Neural crest cell (in vitro differentiated cells): ENCODE measurements at places on chromosomes 12 and 14. TPM values are rescaled to one million over a fixed set of nuclear protein-coding genes. Genes with fewer than 3 reads are reported as not detected.

Gene TBX3
- total RNA-seq, result 0.91 and 0.96 TPM in 2 replicates

- no peak for DNase-seq
These were observed 63.5 kb downstream of the FOXG1 start for GRCh38 chr14:28830115-28830534.

- no peak for DNase-seq
These were observed 86.7 kb upstream of the FZD10 start for GRCh38 chr12:130075497-130076076.

Gene DGKA
- total RNA-seq, result 17.1 and 18.8 TPM in 2 replicates

Gene GRIP1
- 38.4 and 40.3 TPM in 2 replicates for total RNA-seq

Gene RNASE7
- not detected in 2 replicates for total RNA-seq

DNA sequence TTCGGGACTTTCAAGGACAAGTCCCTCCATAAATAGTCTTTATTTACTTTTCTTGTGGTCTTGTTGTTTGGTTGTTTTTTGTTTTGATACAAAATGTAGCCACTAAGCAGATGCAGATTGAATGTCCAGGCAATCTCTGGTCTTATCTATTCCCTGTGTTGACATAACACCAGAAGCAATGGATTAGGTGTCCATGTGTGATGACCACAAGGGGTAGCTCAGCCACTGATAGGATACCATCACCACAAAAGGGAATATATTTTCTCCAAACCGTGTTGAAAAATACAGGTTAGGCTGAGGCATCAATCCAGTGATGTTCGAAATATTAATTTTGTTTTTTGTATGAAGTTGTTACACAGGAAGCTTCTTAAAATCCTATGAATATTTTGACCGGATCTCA lies 196.3 kb downstream of the EPS8 start:
- no peak for DNase-seq

GRCh38 chr12:132610051-132610759 lies at the start of gene LRCOL1:
Gene LRCOL1 (minus strand): TSS chr12:132610582. CDS start chr12:132606251, 4,331 bp downstream.
- DNase-seq, result no peak

Gene RGS6
- total RNA-seq, result 2.8 TPM in 2 replicates

GRCh38 chr12:44763021-44763420 lies 113.1 kb downstream of the NELL2 start:
- no peak for DNase-seq

DNA sequence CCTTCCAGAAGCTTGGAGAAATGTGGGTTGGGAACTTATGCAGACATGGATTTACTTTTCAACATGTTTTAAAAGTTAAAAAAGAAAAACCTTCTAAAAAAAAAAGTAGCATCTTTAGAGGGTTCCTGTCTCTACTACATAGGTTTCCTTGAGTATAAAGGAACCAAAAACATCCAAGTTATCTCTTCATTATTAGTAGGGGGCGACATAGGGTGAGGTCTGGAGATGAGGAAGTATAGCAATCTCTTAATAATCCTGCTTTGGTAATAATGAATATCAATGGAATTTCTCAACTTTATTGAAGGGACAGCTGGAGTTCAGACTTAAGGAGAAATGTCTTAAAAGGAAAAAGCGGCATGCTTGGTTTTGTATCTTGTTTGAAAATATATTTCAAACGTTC lies 6.5 kb upstream of the PLXNC1 start:
- no peak for DNase-seq

Gene P2RX2
- total RNA-seq, result not detected in 2 replicates

DNA sequence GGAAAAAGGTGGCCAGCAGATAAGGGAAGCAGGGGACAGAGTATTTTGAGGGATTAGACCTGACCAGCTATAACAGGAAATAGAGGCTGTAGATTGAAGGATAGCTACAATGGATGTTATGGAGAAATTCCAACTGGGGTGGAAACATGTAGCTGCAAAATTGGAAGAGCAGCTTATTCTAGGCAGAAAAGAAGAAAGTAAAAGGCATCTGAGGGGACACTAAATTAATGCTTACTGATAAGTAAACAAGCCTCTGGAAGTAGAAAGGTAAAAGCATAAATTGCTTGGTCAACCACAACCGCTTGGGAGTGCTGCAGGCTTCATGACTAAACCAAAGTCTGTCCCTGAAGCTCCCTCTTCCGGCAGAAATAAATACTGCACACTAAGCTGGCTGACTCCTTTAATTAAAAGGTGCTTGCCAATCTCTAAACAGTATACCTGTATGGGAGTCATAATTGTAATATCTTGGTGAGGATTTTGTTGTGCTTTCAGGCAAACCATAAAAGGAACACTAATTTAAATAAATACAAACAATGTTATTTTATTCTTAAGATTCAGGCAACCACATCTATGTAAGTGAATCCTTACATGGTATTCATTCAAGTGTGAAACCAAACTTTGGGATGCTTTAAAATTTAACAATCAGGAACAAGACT lies 7.7 kb downstream of the UBC start:
- DNase-seq, result peak; percentile 94

DNA sequence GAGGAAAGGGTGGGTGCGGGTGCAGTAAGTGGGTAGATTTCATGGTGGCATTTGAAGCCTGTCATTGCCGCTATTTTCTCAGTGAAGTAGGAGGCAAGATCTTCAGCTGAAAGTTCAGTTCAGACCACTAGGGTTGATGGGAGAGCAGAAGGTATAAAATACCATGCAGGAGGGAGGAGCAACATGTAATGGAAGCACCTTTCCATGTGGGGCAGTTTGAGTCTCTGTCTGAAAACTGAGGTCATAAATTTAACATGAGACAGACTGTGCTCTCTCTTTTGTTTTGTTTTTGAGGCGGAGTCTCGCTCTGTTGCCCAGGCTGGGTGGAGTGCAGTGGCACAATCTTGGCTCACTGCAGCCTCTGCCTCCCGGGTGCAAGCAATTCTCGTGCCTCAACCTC lies 22.7 kb downstream of the LRRC74A start:
- no peak for DNase-seq

DNA sequence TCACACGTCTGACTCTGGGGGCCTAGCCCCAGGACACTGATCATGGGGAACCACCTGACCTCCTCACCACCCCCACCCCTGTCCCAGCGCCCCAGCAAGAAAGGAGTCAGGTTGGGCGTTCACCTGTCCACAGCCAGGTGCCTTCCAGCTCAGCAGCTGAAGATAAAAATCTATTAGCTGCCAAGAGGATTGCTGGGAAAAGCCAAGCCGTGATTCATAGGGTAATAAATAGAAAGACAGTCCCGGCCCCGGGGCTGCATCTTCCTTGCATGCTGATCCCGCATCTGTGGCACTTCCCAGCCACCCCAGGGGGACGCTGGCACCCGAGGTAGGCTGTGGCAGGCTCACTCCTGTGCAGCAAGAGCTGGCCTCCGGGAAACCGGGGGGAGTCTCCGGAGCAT lies 70.2 kb upstream of the NCOR2 start:
- no peak for DNase-seq

- no peak for DNase-seq
These were observed 527.7 kb downstream of the RPS29 start for GRCh38 chr14:49058511-49058910.
